ENCODE measurements at places on chromosomes 16 and 17.

GRCh38 chr17:63247706-63248105, 198.4 kb downstream of the CYB561 start:
- no peak for DNase-seq

DNA sequence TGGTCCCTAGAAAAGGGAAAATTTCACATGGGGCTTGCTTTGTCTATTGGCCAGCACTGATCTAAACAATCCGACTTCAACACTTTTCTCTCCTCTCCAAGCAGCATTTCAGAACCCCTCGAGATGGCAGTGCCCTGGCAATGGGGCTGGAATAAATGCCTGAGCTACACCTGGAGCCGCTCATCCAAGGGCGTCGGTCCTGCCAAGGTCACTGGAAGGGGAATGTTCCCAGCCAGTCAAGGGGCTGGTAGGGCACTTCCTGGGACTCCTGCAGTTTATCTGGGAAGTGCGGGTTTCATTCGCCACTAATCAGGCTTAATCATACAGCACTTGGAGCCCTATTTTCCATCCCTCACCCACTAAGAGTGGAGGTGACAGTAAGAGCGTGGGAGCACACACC, 17.1 kb downstream of the MEAK7 start:
- no peak for DNase-seq

DNA sequence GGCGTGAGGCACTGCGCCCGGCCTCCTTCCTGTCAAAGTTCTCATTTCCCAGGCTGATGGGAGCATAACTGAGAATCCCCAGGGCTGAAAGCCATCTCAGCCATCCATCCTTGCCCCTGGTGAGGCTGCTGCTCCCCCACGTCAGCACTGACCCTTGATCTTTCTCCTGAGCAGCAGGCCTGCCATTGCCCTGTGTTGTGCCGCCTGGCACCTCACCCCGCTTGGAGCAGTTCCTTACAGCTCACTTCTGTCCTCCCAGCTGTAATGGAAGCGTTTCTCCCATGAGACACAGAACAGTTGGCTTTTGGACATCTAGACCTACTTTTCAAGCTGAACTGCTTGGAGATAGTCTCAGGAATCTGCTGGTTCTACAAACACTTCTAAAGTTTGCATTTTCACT, 51.5 kb downstream of the OR1D5 start:
- DNase-seq, result no peak

- DNase-seq, result no peak
These were observed 8.1 kb downstream of the PHKB start for GRCh38 chr16:47469227-47469626.

DNA sequence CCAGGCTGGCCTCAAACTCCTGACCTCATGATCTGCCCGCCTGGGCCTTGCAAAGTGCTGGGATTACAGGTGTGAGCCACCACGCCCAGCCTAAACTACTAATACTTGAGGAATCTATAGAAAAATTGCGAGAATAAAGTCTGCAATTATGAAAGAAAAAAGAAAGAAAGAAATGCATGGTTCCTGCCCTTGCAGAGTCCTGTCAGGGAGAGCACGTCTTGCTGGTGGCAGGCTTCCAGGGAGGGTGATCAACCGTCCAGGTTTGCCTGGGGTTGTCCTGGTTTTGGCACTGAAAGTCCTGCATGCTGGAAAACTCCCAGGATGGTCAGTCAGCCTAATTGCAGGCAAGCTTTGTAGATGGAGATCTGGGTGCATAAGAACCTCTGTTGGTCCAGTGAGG, 21.5 kb upstream of the KIFC3 start:
- no peak for DNase-seq

DNA sequence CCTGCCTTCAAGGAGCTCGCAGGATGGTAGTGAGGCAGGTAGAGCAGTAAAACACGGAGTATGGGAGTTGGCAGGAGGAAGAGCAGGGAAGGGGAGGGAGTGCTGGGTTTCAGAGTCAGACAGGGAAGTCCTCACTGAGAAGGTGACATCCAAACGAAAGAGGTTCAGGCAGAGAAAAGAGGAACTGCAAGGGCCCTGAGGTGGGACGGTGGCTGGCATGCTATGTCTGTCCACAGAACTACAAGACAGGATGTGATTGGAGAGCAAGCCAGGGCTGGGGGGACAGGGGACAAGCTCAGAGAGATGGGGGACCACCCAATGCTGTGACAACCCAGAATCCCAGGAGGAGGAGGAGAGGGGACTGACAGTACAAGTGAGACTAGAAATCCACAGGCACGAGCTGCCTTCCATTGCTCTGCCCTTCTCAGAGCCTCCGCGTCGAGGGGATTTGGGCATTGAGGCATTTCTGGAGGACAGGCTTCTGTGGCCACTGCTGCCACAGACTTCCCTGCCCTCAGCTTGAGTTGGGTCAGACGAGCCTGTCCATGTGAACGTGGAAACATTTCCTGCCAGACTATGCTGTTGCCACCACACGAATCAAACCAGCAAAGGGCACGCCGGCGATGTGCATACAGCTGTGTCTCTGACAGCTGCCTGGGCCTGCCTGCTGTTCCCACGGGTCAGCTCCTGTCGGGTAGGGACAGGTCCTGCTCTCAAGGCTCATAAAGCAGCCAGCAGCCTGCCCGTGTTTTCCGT, 100.1 kb downstream of the RAB11FIP4 start:
- DNase-seq, result no peak

GRCh38 chr17:30332057-30332542, 1.8 kb downstream of the TMIGD1 start:
- peak; percentile 29 for DNase-seq

GRCh38 chr17:16989953-16990860, 18.3 kb upstream of the TNFRSF13B start:
- DNase-seq, result no peak

DNA sequence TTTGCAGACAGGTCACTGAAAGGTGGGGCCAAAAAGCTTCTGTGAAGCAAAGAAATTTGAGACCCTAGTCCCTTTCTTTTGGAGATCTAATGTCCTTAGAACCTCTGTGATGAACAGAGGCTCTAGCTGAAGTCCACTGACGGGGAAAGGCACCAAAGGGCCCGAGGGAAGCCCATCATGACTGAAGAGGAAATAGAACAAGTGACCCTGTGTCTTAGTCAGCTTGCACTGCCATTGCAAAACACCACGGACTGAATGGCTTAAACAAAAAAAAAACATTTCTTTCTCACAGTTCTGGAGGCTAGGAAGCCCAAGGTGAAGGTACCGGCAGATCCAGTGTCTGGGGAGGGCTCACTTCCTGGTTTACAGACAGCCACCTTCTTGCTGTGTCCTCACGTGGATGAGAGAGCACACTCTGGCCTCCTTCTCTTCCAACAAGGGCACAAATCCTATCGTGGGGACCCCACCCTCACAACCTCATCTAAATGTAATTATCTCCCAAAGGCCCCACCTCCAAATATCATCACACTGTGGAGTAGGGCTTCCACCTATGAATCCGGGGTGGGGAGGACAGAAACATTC, 24.3 kb upstream of the ASGR2 start:
- no peak for DNase-seq

- no peak for DNase-seq
These were observed 674 bp downstream of the PPP1R27 start for GRCh38 chr17:81833921-81834830.

- peak; percentile 5 for DNase-seq
These were observed 36.2 kb downstream of the MPHOSPH6 start for GRCh38 chr16:82133798-82134197.

DNA sequence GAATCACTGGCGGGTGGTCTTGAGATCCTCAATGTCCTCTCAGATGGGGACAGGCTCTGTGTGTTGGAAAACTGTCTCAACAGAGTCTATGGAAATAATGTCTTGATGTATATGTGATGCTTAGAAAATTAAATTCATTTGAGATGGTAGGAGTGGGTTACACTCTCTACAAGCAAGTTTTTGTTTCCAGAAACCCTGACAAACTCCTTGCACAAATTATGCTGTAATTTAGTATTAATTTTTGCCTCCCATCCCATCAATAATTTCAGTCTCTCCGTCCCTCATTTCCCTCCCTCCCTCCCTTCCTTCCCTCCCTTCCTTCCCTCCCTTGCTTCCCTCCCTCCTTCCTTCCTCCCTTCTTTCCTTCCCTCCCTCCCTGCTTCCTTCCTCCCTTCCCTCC, 488.0 kb upstream of the C16orf82 start:
- no peak for DNase-seq

- no peak for DNase-seq
These were observed 242.0 kb downstream of the FTO start for GRCh38 chr16:53945996-53946395.

DNA sequence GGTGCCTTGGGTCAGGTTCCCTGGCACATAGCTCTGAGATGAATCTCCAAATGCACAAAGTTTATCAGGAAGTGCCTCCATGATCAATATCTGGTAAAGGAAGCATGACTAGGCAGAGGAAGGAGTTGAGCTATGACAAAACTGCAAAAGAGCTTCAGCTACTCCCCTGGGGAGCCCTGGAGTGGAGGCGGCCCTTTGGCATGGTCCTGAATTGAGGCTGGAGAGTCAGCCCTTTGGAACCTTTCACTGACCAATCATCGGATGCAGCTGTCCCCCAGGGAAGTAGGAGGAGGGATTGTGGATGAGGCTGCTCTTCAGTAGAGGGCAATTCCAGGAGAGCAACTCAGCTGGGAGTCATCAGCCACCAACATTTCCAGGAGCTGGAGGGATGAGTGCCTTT, 46.1 kb upstream of the NLRP1 start:
- DNase-seq, result no peak

GRCh38 chr17:82632451-82632850, 15.8 kb downstream of the WDR45B start:
- DNase-seq, result no peak

DNA sequence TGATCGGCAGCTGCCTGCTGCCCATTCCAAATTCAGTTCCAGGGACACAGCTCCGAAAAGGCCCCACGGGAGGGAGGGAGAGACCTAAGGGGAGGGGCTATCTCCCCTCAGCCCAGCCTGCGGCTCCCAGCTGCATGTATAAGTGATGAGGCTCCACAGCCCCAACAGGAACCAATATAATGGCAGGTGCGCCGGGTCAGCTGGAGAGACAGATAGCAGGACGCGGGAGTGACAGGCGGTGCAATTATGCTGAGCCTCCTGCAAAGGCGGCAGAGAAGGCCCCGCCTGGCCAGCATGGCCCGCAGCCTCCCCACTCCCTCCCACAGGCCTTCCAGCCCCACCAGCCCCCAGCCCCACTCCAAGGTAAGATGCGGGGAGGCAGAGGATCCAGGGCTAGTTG, 8.1 kb upstream of the C1QL1 start:
- no peak for DNase-seq

DNA sequence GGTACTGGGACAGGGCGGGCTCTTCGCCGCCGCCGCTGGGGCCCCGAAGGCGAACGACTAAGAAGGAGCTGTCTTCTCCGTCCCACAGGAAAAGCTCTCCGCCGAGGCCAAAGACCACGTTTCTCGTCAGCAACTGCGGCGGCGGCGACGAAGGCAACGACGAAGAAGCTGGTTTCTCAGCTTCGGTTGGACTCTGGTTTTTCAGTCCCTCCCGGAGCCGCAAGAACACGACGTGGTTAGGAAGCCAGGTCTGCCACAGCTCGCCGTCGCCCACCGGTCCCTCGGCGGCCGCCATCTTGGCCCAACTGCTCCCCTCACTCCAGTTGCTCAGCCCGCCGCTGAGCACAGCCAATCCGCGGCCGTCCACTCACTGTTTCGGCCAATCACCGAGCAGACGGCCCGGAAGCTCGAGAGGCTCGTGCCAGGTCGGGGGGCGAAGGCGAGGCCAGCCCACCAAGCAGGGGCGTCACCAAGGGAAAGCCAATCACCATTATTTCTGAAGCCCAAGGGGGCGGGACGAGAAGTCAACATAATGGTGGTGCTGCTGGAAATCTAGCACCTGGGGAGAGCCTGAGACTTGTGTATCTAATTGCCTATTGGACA, at the start of gene NUP88:
Gene NUP88, minus strand, starts transcription at position 307 of the 603 bp plus-strand sequence. Its CDS starts 12 bp downstream, at position 295.
- peak; percentile 95 for DNase-seq

DNA sequence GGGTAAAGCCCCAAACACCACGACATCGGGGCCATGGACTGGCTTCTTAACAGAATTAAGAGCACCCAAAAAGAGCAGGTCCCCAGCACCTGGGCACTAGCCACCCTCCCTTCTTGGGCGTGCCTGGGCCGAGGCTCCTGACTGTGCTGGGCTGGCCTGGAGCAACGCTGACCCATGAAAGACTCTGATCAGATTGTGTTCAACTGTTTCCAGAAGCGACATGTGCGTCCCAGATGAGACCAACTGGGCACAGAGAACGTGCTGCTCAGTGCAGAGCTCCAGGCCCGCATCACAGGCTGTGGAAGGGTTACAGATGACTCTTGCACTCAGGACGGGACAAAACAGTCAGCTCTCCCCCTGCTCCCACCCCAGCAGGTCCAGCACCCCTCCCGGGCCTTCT, 100.7 kb downstream of the KCNJ12 start:
- no peak for DNase-seq

DNA sequence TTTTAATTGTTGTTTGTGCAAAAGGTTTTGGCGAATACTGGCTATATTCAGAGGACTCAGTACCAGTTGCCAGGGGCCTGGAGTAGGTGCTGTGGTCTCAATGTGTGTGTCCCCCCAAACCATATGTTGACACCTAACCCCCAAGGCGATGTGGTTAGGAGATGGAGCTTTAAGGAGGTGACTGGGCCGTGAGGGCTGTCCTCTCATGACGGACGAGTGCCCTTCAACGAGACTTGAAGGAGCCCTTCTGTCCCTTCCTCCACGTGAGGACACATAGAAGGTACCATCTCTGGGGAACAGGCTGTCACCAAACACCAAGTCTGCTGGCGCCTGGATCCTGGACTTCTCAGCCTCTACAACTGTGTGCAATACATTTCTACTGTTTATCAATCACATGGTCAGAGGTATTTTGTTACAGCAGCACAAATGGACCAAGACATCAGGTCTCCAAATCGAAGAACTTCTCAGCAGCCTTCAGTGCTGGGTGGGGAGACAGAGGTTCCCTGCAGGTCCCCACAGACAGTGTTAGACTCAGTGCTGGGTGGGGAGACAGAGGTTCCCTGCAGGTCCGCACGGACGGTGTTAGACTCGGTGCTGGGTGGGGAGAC, 24.8 kb upstream of the METRNL start:
- DNase-seq, result no peak

- no peak for DNase-seq
These were observed 2.0 kb upstream of the GSE1 start for GRCh38 chr16:85611194-85611443.

Measured in activated naive CD8-positive, alpha-beta T cell treated with anti-CD3 and anti-CD28 coated beads, Interleukin-2, amount 50 U/mL, for 24 hours (primary cell).